ENCODE measurements at places on chromosomes 1 and 21. TPM values are rescaled to one million over a fixed set of nuclear protein-coding genes. Genes with fewer than 3 reads are reported as not detected.

DNA sequence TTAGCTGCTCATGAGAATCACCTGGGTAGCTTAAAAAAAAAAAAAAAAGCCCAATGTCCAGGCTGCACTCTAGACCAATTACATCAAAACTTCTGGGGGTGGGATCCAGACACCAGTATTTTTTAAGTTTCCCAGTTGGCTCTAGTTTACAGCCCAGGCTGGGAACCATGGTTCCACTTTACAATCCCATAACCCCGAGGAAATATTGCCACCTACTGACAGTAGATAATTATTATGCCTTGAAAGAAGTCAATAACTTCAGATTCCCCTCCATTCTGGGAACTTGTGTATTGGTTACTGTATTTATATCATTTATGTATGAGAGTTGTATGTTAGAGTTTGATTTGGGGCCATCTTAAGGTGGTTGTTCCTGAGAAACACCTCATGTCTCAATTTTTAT is 100.2 kb downstream of the SPATA46 start:
- peak; percentile 26 for DNase-seq

DNA sequence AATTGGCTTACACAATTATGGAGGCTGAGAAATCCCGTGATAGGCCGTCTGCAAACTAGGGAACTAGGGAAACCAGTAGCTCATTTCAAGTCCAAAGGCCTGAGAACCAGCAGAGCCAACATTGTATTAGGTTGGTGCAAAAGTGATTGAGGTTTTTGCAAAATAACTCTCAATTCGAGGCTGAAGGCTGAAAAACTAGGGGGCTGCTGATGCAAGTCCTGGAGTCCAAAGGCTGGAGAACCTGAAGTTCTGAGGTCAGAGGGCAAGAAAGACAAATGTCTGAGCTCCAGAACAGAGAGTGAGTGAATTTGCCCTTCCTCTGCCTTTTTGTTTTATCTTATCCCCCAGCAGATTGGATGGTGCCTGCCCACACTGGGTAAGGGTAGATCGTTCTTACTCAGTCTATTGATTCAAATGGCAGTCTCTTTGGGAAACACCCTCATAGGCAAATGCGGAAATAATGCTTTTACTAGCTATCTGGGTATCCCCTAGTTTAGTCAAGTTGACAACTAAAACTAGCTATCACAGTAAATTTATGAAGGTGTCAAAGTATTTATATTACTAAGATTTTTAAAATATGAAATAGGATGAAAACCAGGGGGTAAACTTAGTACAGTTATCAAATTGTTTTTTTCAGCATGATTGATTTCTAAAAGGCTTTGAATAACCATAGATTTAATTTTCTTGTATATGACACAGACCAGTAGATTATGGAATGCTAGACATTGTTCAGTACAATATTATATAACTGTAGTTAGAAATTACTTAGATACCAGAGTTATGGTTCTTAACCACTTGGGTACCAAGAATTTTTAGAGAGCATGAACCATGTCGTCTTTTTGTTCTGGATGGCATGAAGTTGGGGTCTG is 15.4 kb downstream of the RABGAP1L start:
- no peak for DNase-seq

- DNase-seq = no peak
Measured at GRCh38 chr1:31651089-31651420, 6.4 kb upstream of the PEF1 start.

GRCh38 chr1:226776066-226776465 is 37.0 kb upstream of the ITPKB start:
- DNase-seq = no peak

Gene TPTE
- total RNA-seq = 3.7 TPM

Measured in H4 (cell line).